Urinary bladder (tissue), 4 donors: ENCODE measurements at places on chromosomes 3 and 15. TPM values are rescaled to one million over a fixed set of nuclear protein-coding genes. Genes with fewer than 3 reads are reported as not detected.

DNA sequence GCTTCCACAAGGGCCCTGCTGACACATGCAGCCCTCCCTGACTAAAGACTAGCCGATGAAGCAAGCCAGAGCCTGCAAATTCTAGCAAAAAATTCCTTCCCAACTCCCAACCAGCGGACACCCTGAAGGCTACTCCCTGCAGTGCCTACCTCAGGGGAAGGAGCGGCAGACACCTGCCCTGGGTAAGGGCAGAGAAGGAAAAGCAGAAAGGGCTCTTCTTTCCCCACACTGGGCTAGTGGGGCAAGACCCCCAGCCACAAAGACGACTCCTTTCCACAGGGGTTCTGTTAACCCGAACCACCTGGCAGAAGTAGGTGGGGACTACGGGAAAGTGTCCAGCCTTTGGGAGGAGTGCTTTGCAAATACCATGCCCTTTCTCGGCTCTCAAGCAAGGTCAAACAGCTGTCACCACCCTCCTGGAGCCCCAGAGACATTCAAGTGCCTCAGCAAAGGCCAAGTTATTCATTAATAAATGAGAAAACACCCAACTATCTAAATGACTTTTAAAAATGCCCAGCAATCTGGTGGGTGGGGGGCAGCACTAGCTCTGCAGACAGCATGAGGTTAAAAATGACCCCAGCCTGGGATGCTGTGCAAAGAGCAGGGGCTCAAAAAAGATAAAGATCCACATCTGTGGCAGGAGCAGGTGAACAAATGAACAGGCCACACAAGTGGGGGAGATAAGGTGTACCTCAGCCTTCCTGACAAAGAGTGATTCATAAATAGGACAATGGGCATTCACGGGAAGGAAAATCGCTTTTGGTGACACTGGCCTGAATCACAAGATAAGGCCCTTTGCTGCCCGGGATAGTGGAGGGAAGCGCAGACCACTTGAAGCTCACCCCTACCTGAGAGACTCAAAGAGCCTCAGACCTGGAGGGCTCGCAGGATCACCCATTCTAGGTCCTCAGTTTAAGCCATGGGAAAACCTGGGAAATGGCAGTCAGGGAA lies 33.0 kb downstream of the CCDC12 start:
- no peak for DNase-seq

DNA sequence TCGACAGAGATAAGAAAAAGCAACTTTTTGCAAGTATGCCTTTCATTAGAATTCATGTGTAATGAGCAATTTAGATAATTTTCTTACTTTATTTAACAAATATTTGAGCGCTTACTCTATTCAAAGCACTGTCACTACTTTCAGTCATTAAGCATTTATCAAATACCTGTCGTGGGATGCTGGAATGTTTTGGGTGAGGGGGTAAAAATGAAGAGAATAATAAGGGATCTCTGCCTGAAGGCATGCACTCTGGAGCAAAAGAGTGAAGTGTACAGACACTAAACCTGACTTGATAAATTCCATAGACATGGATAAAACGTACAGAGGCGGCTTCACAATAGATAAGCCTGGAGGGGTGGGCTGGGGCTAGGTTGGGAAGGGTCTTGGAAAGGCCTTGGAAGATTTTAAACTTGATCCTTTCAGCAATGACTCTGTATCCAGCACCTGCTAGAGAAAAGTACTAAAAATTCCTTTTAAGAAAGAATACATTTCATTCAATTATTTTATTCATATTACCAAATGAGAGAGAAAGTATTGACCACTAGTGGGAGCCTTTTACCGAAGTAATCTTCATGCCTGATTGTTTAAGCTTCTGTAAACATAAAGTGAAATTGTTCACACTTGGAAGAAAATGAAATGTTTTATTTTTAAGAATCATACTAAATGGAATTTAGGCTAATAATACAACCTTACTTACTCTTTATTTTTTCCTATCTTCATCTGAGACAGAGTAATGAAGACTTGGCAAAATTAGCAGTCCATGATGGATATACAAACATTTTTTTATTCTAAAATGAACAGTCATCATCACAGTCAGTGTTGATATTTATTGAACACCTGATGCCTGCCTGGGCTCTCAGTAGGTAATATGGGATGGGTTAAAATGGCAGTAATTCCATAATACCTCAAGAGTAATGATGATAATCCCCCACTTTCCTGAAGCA lies 113.2 kb downstream of the PPP2R3A start:
- DNase-seq, result no peak

GRCh38 chr3:150341891-150342290 lies 66.2 kb upstream of the TSC22D2 start:
- no peak for DNase-seq

DNA sequence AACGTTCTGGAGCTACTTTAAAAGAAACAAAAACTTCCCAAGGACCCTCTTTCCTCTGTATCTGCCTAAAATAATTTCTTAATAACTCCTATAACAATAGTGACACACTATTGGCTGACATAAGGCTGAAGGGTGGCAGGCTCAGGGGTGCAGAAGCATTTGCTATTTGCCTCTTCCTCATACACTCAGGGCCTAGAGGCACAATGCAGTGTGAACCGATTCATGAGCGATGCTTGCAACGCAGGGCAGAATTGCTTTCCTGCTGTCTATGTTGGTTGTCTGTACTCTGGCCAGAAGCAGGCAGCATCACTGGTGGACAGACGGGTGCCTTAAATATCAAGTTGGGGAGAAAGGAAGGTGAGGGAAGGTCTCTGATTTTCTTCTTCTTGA lies 157.4 kb downstream of the AGBL1 start:
- no peak for DNase-seq

DNA sequence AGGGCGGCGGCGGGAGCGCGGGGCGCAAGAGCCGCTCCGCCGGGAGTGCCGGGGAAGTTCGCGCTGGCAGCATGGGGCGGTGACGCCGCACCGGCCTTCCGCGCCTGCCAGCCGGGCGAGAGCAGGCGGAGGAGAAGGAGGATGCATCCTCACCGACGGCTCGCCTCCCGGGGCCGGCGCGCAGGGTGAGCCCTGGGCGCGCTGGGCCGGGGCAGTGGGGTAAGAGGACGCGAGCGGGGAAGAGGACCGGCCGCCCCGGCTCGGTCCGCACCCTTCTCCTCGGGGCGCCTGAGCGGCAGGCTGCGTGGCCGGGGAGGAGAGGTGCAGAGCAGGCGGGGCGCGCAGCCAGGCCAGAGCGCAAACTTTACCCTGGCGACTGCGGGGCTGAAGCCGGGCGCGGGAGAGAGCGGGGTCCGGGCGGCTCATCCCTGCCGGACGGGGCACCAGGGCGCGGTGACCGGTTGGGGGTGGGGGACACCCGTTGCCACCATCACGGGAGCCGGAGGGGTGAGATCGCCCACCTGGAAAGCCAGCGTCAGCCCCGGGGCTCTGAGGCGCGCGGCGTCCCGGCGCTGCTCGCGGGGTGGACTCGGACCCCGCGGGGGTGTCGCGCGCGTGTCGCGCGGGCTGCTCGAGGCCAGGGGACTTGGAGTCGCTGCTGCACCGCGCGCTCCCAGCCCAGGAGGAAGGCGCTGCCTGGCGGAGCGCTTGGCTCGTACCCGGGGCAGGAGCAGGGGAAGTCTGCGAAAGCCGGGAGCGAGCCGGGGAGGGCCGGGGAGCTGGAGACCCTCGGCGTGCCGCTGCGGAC lies 542 bp downstream of the GABRA5 start:
- no peak for DNase-seq

DNA sequence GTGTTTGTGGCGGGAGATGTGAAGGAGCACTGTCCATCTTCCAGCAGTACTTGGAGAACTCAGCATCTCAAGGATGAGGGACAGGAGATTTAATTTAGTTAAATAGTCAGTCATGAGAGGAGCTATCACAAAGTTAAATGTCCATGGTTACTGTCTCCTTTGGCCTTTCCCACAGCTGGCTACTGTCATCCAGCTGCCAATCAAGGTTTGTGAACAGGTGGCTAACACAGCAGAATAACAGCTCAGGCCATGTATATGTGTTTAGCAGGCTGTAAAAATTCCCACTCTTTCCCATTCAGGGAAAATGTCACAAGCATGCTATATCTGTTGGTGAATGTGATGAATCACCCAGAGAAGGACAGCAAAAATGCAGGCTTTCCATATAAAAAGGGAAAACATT lies 120.5 kb downstream of the TMEM108 start:
- DNase-seq, result no peak

- DNase-seq, result no peak
These were observed 122.4 kb downstream of the NR1D2 start for GRCh38 chr3:24067483-24067882.

DNA sequence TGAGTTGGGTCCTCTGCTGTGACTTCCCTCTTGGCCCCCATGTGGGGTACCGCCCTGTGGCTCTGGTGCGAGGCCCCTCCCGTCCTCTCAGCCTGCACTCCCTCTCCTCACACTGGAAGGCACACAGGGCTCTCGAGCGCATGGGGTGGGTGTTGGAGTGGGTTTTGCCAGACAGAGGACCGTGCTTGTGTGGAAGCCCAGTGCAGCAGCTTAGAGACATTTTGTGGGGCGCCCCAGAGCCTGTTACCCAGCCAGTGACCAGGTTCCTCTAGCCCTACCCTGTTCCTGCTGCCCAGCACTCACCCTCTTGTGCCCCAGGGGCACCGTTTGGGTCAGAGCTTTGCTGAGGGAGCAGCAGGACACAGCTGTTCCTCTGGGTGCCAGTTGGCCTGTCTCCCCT lies 9.9 kb downstream of the PLXNA1 start:
- no peak for DNase-seq

KY gene
- total RNA-seq, result 4.9 TPM

ACAN gene
- total RNA-seq, result 5.0 TPM

IL17RB gene
- total RNA-seq, result 1.5 TPM

PDZRN3 gene
- 61.6 TPM for total RNA-seq

CLEC3B gene
- 89.4 TPM for total RNA-seq

TGM5 gene
- total RNA-seq, result 0.26 TPM

GOLGA8S gene
- total RNA-seq, result 0.21 TPM
